NCI-H226 (cell line): ENCODE measurements at places on chromosomes 13 and 19.

- peak; percentile 54 for DNase-seq
These were observed 881.1 kb downstream of the PCDH9 start for GRCh38 chr13:66348745-66349690.

- no peak for DNase-seq
These were observed 65.2 kb upstream of the LRCH1 start for GRCh38 chr13:46487748-46488147.

GRCh38 chr19:14761607-14762006, 16.8 kb downstream of the ADGRE2 start:
- DNase-seq, result no peak

- DNase-seq, result no peak
These were observed 230.2 kb downstream of the TSHZ3 start for GRCh38 chr19:31118986-31119385.

DNA sequence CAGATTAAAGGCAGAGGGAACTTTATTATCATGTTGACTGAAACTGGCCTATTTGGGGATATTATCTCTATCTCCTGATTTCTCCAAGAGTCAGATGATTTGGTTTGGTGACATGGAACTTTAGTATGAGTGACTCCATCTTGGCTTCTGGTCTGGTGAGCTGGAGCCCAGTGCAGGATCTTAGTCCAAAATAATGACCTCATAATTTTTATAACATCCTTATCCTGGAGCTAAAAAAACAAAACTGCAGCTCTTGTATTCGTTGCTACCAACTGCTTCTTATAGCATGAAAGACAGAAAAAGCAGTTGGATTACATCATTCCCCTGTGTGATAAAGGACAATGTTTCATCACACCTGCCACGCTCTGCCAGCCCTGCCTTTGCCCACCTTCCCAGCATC, 39.3 kb upstream of the RNF17 start:
- no peak for DNase-seq

- no peak for DNase-seq
These were observed at the start of gene CLDN10 for GRCh38 chr13:95552539-95553441. CLDN10 (plus strand) TSS chr13:95552720; CDS start chr13:95552754, 34 bp downstream.
